AML-193 (cell line): ENCODE measurements at places on chromosomes 2 and 18.

DNA sequence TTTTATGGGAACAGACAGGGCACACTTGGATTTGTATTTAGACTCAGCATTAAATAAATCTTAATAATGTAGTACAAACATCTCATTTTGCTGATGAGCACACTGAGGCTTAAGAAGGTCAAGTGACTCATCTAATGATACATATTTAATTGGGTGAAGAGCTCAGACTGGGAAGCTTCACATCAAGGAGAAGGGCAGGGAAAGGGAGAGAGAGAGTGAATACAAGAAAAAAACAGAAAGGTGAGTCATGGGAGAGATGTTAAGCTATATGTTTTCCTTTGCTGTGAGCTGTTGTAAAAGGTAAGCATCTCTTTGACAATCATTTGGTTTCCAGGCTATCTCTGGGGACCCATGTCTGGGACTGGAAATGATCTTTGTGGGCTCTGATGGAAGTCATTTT is 277.8 kb downstream of the SETBP1 start:
- DNase-seq: no peak

GRCh38 chr2:219566640-219567039 is 4.7 kb downstream of the OBSL1 start:
- no peak for DNase-seq

- no peak for DNase-seq
Measured at GRCh38 chr2:100677611-100678185, 114.9 kb downstream of the PDCL3 start.

- peak; percentile 20 for DNase-seq
Measured at GRCh38 chr2:75053484-75054112, 95.2 kb downstream of the POLE4 start.

DNA sequence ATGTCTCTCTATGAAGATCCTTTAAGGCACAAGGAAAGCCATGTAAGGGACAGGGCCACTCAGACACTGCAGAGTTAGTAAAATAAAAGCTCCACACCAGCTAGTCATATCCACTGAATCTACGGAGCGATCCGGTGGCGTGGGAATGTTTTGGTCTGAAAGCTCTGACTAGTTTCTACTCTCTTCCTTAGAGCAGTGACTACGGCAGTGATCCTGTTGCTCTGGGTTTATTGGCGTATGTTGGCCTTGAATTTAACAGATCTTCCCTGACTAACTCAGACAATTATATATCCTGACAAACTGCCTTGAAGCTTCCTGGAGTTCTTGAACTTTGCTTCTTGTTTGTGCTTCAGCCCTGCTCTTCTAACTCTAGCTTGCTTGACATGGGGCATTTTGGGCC is 115.3 kb upstream of the FZD5 start:
- DNase-seq: no peak

GRCh38 chr2:176246331-176246730 is 22.9 kb upstream of the MTX2 start:
- no peak for DNase-seq

GRCh38 chr2:23363268-23363667 is 21.7 kb upstream of the KLHL29 start:
- DNase-seq: no peak

DNA sequence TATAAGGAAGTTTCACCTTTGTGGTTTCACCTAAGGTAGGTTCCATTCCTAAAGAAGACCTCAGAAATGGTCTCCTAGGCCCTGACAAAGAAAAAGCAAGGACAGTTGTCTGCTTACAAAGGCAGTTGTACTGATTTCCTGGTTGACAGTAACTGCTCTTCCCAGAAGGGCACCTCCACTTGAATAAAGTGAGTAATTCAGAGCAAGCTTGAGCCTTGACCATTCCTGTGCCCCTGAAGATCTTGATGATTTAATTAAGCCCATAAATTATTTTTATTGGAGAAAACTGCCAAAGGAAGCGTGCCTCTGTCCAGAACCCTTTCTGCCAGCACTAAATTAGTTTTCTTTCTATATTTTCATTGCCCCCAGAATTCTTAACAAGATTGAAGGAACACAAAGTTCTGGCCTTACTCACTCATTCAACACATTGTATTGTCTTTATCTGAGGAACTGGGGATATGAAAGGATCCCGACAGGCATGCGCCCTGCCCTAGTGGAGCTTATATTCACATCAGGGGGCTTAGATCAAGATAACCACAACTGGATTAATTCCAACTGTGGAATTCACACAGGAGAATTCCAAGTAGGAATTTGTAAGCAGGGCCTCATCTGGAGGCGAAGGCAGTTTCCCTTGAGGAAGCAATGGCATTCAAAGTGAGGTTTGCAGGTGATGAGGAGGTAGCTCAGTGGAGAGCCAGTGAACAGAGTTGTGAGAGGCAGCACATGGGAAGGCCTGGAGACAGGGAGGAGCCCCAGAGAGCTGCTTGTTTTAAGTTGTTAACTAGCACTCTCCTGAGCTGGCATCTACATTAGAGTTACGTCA is 21.2 kb downstream of the PTRHD1 start:
- DNase-seq: no peak

DNA sequence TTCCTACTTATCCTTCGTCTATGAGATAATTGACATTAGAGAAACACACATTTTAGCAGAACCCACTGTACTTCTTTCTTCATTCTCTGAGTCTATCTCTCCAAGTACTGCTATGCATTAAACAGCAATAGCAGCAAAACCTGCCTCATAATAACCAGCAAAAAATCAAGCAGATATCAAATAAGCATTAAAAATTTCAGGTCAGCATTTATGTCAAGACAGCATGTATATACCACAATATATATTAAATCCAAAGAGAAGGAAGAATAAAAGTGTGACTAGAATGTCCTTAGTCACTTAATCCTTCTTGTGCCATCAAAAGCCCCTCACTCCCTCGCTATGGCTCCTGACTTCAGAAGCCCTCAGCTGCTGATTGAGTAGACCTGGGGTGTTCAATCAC is 131.3 kb downstream of the MGAT5 start:
- no peak for DNase-seq

- DNase-seq: no peak
Measured at GRCh38 chr2:120210270-120210693, 12.9 kb downstream of the TMEM185B start.

DNA sequence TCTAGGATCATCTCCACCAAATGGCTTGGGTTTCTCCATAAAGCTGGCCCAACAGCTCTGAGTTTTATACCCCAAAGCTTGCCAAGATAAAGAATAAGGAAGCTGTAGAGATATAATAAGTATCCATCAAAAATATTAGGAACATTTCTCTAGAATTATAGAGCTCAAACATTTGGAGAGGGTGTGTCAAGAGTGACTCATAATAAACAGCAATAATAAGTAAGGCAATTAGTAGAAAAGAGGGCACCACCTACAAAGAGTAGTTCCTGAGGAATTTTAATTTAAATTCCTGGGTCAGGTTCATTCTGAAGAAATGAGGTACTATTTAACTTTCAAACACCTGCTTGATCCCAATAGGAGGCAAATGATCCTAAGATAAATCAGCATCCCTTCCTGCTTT is 41.4 kb upstream of the NCKAP5 start:
- DNase-seq: no peak

DNA sequence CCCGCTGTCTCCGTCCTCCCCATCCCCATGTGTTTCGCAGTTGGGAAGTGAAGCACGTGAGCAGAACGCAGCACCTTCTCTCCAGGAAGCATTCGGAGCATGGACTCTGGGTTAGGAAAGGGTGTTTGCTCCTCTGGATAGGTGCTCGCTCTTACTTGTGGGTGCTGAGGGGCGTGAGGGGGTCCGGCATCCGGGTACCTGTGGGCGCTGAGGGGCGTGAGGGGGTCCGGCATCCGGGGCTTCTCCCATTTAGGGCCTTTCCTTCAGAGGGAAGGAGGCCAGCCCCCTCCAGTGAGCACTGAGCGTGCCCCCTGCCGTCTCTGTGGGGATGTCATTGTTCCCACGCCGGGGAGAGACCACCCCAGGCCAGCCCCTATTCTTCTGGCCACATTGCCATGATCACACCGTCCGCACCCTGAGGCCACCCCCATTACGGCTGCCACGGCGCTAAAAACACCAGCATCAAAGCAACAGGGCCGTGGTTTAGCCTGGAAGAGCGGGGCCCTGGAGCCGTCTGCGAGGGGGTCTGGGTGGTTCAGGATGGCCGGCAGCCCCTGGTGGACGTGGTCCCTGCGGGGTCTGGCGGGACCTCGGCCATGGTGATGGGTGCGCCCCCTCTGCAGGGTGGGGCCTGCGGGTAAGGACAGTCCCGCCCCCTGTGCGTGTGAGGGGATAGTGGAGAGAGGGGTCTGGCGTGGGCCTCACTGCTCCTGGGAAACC is 41.0 kb downstream of the NFATC1 start:
- DNase-seq: no peak

- DNase-seq: no peak
Measured at GRCh38 chr2:131081190-131081589, 12.1 kb downstream of the FAM168B start.

DNA sequence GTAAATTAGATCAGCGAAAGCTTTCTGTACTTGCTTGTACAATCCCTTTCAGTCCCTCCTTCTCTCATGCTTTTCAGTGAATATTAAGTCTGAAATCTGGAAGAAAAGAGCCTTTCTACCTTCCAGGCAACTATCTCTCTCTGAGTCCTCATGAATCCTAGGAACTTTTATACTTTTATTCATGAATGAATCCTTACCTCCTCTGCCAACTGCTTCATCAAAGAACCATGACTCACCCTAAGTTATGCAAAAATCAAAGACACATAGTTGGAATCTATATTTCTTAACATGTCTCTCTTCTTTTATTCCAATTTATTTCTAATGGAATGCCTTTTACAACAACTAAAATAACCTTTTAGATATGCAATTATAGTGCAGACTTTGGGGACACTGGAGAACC is 394.2 kb downstream of the CLIP4 start:
- DNase-seq: no peak

DNA sequence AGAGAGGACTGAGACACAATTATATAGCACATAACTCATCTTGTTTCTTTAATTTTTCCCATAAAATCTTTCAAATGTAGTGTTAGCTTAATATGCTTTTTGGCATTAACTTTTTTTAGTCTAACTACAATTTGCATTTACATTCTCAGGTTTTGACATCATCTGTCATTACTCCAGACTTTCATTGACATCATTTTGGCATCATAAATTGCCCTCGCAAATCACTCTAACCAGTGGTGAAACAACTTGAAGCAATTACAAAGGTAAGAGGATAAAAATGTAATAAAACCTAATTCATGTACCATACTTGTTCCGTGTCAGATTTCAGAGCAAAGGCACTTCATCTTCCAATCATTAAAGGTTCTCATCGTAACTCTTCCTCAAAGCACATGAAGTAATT is 41.4 kb downstream of the RFX8 start:
- DNase-seq: no peak
